ENCODE measurements at places on chromosomes 2 and 18.

DNA sequence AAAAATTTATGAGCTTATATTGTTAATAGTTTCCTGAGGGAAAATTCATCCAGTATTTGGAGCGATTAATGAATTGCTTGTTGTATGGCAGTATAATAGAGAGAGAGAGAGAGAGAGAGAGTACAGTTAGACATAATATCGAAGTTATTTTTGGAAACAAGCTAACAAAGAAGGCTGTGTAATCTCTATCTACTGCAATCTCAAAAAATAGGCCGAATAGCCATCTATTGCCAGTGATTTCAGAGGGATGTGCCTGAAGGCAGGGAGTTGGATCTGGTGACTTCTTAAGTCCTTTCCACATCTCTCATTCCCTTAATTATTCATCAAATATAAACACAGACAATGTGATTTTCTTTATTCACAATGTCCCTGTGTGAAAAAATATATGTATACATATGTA lies 433.1 kb upstream of the RAB12 start:
- DNase-seq = no peak

- no peak for DNase-seq
Measured at GRCh38 chr2:39772086-39772811, 6.8 kb downstream of the THUMPD2 start.

- DNase-seq = no peak
Measured at GRCh38 chr2:165572151-165572550, 102.7 kb downstream of the CSRNP3 start.

DNA sequence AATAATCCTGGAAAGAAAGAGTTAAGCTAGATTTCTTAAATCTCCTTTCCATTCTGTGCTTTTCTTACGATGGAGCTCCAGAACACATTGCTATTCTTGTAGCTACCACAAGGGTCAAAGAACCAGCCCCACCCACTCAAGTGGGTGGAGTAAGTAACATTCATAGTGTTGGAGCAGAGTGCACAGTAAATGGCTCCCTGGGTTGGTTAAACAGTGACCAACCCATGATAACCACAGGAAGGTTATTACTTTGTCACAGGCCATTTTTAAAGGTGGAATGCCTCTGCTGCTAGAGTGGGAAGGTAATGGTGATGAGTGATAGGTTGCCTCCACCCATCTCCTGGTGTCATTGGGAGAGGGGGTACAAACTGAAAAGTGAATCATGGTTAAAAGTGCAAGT lies 13.9 kb downstream of the ARPC2 start:
- DNase-seq = no peak

DNA sequence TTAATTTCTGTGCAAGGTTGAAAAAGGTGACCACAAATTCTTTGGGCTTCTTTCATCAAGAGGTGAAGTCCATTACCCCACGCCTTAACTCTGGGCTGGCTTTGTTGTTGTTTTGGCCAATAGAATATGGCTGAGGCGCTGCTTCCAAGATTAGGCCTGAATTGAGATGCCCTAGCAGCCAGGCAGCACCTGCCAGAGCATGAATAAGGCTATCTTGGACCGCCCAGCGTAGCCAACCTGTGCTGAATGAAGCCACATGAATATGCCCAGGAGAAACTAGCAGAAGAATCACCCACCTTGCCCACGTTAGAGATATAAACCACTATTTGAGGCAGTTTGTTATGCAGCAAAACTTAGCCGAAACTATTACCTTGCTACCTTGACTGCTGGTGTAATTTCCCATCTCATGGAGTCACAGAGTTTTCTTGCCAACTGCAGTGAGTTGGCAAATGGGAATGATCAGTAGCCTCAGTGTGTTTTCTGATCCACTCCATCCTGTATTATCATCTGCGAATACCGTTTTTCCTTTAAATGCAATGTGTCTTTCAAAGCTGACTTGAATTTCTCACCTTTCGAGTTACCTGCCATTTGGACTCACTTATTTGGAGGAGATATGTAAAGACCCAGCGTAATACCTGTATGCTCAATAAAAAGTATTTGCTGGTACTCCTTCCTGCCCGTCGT lies 679 bp downstream of the TSGA10 start:
- DNase-seq = no peak

DNA sequence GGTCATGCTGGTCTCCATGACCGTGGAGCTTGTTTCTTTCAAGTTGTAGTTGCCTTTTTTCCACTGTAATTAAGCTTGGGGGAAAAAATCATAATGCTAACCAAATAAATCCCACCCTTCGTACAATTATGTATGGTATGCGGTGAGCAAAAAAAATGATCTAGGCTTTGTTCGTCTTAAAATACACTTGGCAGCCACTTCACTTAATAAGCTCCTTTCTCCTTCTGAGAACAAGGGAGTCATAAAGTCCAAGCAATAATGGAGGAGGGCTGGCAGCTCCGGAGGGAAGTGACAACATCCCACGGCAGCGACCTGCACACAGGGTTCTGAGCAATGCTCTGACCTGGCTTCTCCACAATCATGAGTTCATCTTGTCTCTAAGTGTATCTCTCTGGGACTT lies 91.2 kb upstream of the KLHL29 start:
- no peak for DNase-seq

DNA sequence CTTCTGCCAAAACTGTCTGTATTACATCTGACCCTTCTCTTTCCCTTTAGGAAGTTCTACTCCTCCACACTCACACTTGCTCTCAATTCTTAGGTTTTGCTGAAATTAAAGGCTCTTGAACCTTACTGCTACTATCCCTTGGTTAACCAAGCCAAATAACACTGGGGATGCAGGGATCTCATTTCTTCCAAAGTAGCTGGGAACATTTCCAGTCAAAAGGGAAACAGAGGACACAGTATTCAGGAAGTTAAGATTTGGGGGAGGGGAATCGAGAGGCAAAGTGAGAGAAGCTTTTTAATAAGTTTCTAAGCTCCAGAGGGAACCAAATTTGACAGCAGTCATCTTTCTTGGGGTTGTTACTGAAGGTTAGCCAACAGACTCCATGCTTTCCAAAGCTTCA lies 6.2 kb downstream of the SEPTIN2 start:
- no peak for DNase-seq

Data from stimulated activated CD8-positive, alpha-beta memory T cell treated with anti-CD3 and anti-CD28 coated beads, Interleukin-4, amount 100 ng/mL, for 1 hour (primary cell).